ENCODE measurements at places on chromosomes 6 and 20. TPM values are rescaled to one million over a fixed set of nuclear protein-coding genes. Genes with fewer than 3 reads are reported as not detected.
A peak's percentile ranks its signal among the peaks of the same experiment; 100 is the strongest.

The SLC24A3 gene
- total RNA-seq: 13.0 TPM

The C4B gene
- 5.3 TPM for total RNA-seq

- no peak for ATAC-seq
Observed at GRCh38 chr20:62444286-62444685, 16.9 kb upstream of the RBBP8NL start.

DNA sequence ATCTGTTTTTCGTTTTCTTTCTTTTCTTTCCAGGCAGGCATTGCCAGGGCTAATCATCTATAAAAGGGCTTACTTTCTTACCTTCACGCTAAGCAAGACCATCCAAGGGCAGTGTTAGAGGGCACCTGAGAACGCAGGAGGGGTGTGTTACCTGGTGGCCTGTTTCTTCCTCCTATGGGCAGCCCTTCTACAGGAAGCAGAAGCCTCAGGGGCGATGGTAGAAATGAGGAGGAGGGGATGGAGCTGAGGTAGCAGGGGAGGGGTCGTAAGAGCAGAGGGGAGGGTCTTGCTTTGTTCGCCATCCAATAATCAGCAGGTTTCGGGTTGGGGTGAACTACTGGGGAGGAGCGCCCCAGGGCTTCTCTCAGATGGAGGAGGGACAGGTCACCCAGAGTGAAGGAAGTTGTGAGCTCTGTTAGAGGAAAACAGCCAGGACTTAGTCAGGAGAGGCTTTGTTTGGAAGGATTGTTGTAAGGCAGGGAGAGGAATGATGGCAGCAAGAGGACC is 1.5 kb upstream of the CCR6 start:
- no peak for ATAC-seq

DNA sequence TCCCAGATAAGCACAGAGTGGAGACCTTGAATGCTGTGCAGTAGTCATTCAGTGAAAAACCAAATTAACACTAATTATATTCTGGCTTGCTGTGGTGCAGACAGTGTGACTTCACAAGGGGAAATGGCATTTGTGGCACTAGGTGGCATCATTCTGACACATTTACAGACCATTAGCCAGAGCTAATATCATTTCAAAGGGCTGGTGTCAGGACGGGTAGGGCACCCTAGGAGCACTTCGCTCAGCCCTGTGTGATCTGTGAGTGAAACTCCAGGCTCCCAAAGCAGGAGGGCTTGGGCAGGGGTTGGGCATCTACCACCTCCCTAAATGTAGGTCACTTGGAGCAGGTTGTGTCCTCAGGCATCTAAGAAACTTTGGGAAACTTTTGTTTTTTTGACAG is 555.8 kb downstream of the PKHD1 start:
- ATAC-seq: no peak

DNA sequence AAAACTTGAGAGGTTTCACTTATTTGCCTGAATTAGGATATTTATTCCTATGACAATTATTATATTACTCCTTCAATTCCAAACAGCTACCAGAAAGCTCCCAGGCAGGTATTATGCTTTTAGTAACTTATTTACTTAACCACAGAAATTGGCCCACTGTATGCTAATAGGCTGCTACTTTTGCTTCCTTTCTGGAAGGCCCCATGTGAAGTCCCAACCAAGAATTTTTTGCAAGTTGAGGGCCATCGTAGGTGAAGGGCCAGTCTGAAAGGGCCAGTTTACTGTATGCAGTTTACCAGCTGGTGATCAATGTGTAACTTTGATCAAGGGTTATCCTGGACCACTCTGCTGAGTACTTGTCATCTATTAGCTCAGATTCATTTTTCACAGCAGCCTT is 45.0 kb downstream of the EDN1 start:
- ATAC-seq: no peak

The SOD2 gene
- 280 TPM for total RNA-seq

GRCh38 chr6:40856271-40856670 is 182.8 kb downstream of the UNC5CL start:
- no peak for ATAC-seq

DNA sequence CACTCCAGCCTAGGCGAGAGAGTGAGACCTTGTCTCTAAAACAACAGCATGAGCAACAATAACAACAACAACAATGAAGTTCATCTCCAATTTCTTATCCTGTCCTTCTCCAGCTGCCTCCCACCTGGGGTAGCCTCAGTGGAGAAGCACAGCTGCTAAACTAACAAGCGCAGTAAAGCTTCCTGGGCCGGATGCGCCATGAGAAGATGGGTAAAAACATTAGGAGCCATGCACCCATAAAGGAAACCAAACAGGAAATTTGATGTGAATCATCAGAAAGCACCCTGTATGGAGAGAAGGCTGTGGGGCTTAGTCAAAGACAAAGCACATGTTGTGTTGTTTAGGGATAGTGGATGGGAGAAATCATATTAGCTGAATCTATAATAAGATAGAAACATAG is 61.1 kb upstream of the CCN6 start:
- no peak for ATAC-seq

- ATAC-seq: no peak
Observed at GRCh38 chr6:70351461-70351860, 48.6 kb upstream of the COL9A1 start.

DNA sequence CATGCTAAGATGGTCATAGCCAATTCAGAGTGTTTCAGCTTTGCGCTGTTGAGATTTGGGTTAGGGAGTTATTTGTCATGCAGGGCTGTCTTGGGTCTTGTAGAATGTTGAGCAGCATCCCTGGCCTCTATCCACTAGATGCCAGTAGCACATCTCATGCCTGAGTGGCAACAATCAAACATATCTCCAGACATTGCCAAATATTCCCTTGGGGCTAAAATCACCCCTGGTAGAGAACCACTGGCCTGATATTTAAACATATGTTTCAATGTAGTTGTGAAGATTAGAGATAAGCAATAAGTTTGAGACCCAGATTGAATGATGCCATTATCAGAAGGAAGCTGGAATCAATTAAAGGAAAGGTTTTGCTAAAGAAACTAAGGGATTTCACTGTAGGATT is 463.3 kb downstream of the DOK5 start:
- no peak for ATAC-seq

DNA sequence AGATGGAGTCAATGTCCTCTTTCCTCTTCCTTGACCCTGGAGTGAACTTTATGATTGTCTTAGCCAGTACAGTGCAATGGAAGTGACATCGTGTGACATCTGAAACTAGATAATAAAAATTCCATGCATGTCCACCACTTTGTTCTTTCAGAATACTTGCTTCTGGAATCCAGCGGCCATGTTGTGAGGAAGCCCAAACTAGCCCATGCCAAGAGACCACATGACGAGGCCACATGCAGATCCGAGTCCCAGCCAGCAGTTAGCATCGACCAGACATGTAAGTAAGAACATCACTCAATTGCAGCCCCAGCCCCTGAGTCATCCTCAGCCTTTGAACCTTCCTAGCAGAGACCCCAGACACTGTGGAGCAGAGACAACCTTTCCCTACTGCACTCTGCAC is 48.5 kb upstream of the E2F3 start:
- ATAC-seq: no peak

GRCh38 chr6:106440546-106440945 is 80.0 kb downstream of the CRYBG1 start:
- ATAC-seq: peak; percentile 24

The IMPG1 gene
- total RNA-seq: not detected

The OR2J1 gene
- not detected for total RNA-seq

The SCP2D1 gene
- not detected for total RNA-seq

- no peak for ATAC-seq
Observed at GRCh38 chr20:9441948-9442347, 72.4 kb upstream of the LAMP5 start.

The LY6G6C gene
- 10.8 TPM for total RNA-seq

DNA sequence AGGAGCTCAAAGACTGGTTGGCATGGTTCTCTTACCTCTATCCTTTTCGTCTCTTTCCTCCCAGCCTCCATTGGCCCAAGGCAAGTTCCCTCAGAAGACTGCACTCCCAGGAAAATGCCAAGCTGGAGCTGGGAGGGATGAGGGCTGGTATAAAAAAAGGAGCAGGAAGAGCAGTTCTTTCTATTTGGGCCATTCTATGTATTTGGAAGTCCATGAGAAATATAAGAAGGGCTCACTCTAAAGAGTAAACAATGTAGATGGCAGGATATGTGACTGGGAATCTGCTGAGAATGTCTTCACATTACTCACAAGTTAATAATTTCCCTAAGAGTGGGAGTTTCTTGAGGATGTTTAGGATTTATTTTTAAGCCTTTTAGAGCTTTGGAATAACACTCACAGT is 36.6 kb upstream of the ADTRP start:
- no peak for ATAC-seq

DNA sequence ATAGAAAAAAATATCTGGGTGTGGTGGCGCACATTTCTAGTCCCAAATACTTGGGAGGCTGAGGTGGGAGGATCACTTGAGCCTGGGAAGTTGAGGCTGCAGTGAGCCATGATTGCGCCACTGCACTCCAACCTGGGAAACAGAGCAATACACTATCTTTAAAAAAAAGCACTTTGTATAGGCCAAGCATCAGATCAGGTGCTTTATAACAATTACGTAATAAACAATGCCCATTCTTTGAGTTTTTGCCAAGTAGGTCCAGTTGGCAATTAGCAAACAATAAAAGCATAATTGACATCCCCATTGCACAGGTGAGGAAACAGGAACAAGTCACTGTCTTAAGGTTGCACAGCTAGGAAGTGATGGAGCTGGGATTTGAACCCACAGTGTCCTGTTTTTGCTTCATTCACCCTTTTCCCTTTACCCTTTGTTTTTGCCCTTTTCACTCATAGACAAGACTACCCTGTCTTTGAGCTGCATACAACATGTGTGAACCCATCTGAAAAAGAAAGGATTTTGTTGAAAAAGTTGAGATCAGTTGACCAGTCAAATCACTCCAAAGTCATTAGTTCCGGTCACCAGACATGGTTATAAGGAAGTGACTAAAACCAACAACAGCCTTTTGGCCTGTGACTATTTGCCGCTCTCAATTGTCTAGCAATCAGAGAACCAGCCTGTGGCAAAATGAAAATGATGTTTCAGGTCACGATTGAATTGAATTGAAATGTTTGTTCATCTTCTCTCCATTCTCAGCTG is 303.6 kb downstream of the TFAP2C start:
- no peak for ATAC-seq

GRCh38 chr6:161901740-161902426 is 628.0 kb upstream of the AGPAT4 start:
- no peak for ATAC-seq

- no peak for ATAC-seq
Observed at GRCh38 chr6:119961450-119961849, 611.9 kb upstream of the MAN1A1 start.

DNA sequence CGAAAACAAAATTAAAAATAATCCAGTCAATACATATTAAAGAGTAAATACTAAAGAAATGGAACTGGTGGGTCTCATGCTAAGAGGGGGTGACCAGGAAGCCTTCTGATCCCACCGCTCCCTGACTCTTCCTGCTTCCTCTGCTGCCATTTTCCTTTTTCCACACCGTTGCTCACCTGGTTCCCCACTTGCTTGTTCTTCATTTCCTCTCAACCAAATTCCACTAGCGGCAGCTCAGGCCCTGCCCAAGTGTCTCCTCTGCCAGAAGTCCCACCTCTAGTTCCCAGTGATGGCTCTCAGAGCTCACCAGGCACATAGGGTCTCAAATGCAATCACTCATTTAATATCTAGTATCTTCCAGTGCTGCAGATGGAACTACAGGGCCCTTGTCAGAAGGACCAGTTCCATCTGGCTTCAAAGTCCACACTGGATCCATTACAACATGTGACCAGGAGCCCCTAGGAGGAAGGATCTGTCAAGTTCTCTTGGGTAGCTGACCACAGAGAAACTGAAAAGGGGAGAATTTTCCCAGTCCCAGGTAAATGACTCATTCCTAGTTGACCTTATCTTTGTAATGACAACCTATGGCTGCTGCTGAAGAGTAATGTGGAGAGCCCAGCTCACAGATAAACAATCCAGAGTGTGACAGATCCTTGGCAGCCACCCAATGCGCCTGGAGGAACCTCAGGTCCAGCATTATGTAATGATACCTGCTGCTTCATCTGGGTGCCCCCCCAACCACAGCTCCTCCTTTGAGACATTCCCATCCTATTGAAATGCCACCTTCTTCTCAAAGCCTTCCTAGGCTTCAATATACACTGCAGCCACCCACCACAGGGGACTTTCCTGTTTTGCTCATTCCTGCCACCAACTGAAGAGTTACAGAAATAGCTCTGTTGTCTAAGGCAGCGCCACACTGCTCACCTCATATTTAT is 38.2 kb downstream of the ELMO2 start:
- no peak for ATAC-seq

The PHACTR3 gene
- not detected for total RNA-seq

DNA sequence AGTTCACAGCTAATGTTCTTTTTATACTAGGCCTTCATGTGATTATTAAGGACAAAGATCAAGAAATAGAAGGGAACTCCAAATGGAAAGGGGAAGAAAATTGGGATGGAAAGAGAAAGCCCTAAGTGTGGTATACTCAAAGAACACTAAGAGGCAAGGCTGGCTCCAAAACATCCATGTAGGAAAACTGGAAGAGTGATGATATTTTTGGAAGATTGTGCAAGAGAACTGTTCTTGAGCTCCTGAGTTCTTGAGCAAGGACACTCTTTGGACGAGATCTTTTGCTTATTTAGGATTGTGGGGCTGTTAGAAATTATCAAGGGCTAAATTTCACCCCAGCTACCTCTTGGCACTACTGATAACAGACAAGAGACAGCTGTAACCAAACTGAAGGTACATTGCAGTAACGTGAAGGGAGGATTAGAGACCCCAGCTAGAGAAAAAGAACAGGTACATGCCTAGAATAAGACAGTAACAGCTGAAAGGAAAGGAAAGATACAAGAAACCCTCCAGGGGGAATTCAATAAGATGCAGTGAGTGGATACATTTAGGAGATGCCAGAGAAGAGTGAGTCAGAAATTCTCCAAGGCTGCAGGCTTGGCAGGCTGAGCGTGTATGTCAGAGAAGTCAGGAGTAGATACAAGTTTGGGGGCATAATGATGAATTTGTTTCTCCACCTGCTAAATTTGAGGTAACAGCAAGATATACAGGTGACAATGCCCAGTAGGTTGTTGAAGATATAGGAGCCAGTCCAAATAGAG is 69.7 kb downstream of the CBLN4 start:
- no peak for ATAC-seq

The HLA-DPA1 gene
- total RNA-seq: 12.7 TPM

DNA sequence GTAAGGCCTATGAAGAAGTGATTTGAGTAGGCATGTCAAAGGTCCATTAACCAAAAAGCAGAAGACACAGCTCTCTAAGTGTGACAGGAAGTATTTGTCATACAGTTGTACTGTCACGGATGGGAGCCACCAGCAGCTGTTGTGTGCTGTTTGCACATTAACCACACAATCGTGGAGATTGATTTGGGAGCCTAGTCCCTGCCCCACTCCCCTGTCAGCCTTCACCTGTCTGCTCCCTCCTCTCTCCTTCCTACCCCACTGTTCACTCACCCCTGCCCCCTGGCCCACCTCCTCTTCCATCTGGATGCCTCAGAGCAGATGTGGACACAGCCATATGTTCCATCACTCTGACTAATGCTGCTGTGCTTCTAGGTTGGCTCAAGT is 124.7 kb upstream of the SPACA1 start:
- peak; percentile 59 for ATAC-seq

- ATAC-seq: no peak
Observed at GRCh38 chr20:59748619-59749191, 144.4 kb downstream of the PHACTR3 start.

GRCh38 chr6:28296520-28297060 is 15.2 kb downstream of the PGBD1 start:
- ATAC-seq: no peak
